ENCODE measurements at places on chromosomes 4 and X.

GRCh38 chr4:124907881-124908280, 195.3 kb upstream of the ANKRD50 start:
- no peak for DNase-seq

DNA sequence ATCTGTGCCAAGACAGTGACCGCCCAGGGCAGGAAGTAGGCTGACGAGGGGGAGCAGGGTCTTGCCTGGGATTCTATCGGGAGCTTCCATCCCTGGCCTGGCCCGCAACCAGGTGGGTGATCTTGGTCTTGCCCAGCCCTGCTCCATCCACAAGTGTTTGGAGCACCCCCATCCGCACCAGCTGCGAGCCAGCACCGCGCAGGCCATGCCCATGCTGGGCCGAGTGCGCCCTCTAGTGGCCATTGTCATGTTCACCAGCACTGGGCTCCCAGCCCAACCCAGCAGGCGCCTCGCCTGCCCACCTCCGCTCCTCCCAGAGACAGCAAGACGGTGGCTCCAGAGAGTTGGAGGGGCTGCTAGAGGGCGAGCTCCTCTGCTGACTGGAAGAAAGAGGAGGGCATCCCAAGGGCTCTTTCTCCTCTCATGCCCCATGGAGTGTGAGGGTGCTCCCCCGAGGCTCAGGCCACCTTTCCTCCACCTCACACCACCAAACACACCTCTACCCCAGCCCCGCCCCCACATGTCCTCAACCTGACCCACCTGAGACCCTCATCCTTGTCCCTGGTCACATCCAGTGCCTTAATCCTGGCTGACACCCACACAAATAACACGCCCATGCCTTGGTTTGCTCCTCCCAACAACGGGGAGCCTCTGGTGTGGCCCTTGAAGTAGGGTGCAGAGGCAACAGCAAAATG, 9.8 kb upstream of the ATP2B3 start:
- peak; percentile 14 for DNase-seq

GRCh38 chr4:53497487-53498244, 93.6 kb downstream of the LNX1 start:
- no peak for DNase-seq

- DNase-seq, result no peak
These were observed 8.5 kb downstream of the FGFRL1 start for GRCh38 chr4:1019729-1020470.

GRCh38 chr4:129578336-129578735, 482.4 kb downstream of the C4orf33 start:
- DNase-seq, result no peak

GRCh38 chrX:48573690-48574269, 504 bp upstream of the RBM3 start:
- DNase-seq, result no peak

DNA sequence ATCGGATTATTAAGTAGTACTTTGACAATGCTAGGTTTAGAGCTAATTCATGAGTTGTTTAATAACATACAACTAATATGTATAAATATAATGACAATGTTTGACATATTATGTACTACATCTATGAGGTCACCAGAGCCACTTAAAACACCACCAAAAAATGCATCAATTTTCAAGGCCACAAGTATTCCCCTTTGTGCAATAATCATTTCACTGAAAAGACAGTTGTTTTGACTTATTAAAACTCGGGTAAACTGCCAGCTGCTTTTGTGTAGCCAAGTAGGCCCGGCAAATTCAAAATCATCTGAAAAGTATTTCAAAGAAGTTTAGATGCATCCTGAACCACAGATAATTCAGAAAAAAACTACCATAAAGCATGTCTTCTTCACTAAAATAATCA, 48.7 kb downstream of the CLOCK start:
- DNase-seq, result no peak

DNA sequence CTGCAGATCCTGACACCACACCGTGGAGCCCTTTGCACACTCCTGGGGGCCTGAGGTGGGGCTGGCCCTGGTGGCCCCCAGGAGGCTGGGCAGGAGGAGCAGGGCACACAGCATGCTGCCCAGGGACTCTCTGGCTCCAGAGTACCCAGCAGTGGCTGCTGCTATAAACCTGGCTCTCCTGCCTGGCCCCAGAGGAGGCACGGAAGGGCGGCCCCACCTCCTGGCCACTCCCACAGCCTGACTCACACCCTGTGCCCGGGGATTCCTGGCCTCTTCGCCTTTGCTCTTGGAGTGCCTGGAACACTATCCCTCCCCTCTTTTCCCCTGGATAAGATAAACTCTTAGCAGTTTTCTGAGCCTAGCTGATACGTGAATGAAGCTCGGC, at the start of gene PSAPL1:
PSAPL1 (minus strand) TSS at position 165 of the 385 bp plus-strand sequence; CDS start at position 114, 51 bp downstream.
- no peak for DNase-seq

- no peak for DNase-seq
These were observed 20.9 kb downstream of the CYBB start for GRCh38 chrX:37800717-37801116.

GRCh38 chr4:73707269-73707875, 33.0 kb upstream of the CXCL8 start:
- DNase-seq, result no peak

DNA sequence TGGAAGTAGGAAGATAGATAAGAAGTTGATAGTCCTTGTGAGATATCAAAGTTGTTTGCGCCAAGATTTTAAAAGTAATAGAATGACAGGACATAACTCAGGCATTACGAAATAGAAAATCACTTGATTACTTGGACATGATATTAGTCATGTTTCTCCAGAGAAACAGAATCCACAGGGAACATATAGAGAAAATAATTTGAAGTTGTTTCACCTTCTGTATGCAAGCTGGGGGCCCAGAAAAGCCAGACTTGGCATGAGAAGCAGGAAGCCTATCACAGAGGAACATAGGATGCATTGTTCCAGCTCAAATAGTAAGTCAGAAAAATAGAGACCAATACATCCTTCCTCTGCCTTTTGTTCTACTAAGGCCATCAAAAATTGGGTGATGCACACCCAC, 715.9 kb downstream of the TECRL start:
- no peak for DNase-seq

DNA sequence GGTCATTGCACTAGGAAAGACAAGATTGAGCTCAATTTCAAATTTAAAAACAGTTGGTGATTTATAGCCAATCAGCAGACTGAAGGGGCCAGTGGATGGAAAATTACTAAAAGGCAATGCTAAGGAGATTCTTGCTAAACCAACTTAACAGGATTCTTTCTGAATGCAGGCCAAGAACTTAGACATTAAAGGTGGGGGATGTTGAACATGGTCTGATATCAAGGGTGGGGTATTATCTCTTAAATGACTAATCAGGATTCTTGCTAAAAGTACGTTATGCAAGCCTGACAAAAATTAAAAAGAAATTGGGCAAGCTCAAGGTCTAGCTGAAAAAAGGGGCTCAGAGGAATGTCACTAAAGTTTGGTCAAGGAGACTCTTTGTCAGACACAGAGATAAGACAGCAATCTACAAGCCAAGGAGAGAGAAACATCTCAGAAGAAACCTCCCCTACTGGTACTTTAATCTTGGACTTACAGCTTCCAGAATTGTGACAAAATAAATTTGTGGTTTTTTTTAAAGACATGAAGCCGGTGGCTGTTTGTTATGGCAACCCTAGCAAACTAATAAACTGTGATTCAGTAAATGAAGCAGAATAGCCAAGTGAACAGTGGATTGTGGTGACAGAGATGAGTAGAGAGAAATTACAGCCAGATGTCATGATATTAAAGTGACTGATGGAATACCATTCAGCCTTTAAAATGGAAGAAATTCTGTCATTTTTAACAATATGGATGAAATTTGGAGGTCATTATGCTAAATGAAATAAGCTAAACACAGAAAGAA, 120.3 kb upstream of the KLHL4 start:
- DNase-seq, result no peak

- no peak for DNase-seq
These were observed 63.1 kb upstream of the LSM6 start for GRCh38 chr4:146112389-146112788.

DNA sequence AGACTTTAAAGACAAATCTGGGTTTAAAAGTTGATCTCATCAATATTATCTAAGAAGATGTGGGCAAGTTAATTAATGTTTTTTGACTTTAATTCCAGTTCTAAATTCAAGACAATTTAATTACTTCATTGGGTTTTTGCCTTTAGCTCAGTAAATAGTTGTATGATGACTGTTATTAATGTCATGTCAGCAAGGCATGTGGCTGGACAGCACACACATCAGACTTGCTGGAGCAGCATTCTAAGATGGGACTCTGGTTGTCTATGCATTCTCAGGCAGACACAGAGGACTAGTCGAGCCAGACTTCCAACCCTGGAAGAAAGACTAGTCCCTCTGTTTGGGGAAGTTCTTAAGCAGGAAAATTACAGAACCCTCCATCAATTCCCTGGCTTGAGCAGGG, 180.7 kb upstream of the GK2 start:
- DNase-seq, result no peak

- DNase-seq, result no peak
These were observed 48.6 kb upstream of the MCUB start for GRCh38 chr4:109511414-109511813.

GRCh38 chr4:1321946-1322650, 24.9 kb upstream of the UVSSA start:
- DNase-seq, result no peak

DNA sequence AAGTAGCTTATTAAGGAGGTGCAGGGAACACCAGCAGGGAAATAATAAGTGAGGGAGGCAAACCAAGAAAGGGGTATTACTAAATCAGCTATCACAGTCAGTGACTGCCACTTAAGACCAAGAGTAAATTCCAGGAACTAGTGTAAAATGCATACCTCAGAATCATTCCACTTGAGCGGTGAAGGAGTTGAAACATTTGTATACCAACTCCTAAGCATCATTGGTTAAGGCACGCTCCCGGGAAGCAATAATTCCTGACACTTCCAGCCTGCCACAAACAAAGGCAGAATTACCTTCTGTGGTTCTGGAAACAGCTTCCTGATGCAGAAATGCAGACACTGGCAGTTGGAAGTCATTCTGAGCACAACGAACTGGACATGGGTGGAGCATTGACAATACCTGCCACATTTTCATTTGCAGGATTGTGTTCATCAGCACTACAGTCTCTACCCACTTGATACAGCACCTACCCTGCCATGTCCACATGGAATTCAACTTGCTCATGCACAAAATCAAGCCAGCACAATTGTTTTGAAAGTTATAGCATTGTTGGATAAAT, 82.1 kb downstream of the PPP1R2C start:
- DNase-seq, result no peak

DNA sequence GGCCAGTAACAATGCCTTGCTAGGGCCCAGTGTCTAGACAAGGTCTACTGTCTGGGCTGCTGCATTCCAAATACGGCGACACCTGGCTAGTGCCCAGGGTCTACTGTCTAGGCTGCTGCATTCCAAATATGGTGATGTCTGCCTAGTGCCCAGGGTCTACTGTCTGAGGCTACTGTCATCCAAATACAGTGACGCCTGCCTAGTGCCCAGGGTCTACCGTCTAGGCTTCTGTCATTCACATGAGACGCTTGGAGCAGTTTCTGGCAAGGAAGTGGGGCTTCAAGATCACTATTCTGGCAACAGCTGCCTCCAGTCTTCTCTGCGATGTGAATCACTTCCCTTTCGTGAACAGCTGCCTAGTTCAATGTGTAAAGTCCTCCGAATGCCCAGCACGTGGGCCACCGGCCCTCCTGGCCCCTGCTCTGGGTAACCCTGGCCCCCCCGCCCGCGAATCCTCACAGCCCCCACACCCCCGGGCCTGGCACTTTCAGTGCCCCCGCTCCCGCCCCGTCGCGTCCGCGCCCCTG, 12.7 kb downstream of the ACOX3 start:
- DNase-seq, result no peak

GRCh38 chr4:34964613-34965012, 1279.7 kb downstream of the ARAP2 start:
- no peak for DNase-seq

GRCh38 chr4:101127176-101127790, 220.0 kb downstream of the PPP3CA start:
- DNase-seq, result no peak

GRCh38 chr4:74855879-74856278, 61.6 kb upstream of the BTC start:
- no peak for DNase-seq

GRCh38 chr4:113662581-113662980, 99.0 kb downstream of the CAMK2D start:
- DNase-seq, result no peak

DNA sequence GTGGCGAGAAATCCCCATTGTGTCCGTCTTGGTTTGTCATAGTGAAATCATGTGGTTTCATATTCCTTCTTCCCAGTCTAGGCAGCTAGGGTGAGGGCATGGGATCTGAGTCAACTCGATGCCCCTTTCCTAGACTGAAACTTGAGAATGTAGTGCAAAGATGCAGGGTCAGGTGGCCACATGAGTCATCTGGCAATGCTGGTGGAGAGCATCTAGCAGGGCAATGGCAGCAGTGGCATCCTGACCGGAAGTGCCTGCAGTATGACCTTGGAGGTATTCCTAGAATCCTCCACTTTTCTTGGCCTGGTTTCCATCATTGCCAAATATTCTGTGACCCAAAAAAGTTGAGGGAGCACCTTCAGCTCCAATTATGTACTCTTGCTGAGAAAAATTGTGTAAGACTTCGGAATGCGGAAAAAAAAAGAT, 39.1 kb upstream of the TMEM184C start:
- peak; percentile 17 for DNase-seq

DNA sequence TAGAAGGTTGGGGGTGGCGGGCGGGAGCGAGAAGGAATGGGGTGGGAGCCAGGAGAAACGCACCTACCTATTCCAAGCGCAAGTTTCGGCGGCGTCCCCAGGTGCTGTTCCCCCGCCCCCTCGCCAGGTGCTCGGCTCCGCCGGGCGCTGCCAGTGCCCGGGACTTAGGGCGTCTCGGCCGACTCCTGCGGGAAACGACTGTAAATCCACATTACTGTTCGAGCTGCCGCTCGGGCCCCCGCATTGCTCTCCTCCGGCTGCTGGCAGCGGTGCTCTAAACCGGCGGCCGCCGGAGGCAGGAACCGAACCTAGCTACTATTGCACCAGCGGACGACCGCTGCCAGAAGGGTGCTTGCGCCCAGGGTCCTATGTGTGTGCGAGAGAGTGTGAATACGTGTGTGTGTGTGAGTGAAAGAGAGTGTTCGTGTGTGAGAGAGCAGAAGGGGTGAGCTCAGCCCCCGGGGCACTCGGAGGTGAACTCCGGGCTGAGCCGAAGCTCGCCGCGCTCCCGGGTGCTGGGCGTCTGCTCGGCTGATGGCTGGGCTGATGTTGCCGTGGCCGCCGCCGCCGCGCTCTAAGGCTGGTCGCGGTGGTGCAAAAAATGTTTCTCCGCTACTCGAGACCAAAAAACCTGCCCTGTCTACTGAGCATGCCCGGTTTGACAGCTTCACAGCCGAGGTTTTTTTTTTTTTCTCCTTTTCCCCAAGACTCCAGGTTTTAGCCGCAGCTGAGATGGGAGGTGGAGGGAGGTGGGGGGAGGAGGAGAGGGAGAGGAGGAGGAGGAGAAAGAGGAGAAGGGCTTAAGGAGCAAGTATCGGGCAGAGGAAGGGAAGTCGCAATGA, 115.7 kb upstream of the TEX13C start:
- no peak for DNase-seq

DNA sequence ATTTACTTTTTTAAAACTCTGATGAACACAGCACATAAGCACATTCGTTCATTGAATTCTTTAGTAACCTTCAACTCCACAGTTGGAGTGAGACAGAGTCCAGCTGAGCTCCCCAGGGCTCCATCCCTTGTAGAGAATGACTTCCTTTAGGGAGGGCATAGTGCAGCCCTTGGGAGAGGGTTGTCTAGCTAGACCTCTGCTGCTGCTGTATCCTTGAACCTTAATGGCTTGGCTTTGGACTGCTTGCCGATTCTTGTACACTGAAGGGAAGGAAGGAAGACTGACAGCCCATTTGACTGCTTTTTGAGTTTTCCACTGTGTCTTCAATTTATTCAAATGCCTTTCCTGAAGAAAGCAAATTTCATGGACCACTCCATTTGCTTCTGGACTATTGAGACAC, 19.4 kb upstream of the FGG start:
- no peak for DNase-seq

GRCh38 chr4:4961936-4962335, 57.3 kb downstream of the CYTL1 start:
- no peak for DNase-seq
